ENCODE measurements at places on chromosomes 6 and 20.

- DNase-seq, result no peak
Observed at GRCh38 chr20:3635346-3635745, 27.9 kb downstream of the GFRA4 start.

DNA sequence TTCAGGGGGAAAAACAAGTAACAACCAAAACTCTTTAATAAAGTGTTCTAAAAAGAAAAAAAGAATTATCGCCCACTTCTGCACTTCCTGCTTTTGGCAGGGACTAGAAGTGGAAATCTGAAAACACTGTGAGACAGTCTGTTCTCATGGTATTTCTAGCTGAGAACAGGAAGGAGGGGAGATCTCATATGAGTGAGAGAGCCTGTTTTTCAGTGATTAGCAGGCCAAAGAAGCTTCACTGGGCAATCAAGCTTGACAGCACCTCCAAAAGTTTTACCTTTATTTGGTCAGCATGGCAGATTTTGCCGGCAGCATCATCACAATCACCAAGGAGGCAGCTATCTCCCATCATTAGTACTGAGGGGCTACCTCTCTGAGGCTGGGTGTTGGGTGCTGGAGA, 79.5 kb upstream of the ATXN1 start:
- DNase-seq, result no peak

DNA sequence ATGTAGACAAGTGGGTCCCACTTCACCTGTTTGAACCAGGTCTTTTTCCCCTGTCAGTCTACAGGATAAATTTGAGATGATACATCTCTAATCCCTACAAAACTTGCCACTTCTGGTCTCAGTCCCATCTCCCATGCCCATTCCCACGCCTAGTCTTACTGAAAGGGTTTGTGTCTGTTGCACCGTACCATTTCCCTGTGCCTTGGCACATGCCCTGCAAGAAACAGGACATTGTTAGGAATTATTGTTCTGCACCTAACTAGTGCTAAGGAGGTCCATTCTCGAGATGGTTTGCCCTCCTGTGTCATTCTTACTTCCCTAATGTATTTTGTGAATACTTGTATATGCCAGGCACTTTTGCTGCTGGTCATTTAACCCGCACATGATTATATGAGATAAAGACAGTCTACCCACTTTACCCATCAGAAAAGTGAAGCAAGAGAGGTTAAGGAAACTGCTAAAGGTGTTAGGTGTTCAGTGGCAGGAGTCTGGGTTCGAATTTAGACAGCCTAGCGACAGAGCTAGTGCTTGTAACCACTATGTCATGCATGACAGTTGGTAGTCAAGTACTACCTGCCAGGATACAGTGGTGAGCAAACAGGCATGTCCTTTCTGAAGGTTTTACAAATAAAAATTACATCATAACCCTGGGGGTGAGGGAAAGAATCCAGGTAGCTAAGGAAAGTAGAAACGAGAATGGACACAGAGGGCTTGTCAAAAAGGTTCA, 12.7 kb downstream of the FAM217A start:
- DNase-seq, result no peak

DNA sequence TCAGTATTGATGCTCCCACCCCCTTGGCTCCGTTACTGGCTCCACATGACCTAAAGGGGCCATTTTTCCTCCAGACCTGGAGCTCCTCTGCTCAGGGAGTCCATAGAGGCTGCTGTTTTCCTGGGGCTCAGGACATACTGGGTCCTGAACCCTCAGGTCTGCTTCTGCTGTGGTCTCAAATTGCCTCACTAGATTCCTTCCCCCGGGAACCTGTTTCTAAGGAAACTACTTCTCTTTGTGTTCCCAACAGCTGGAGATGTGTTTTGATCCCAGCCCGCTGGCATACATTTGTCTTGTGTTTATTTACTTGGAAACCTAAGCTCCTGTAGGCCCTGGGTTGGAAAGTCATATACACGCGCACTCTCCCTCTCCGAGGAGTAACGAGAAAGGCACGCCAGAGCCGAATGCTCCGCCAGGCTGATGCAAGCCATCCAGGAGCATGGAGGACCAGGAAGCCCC, 222.8 kb downstream of the UST start:
- no peak for DNase-seq

GRCh38 chr6:22667855-22668254, 98.5 kb downstream of the HDGFL1 start:
- no peak for DNase-seq
